Lung (tissue), 17 donors: ENCODE measurements at places on chromosomes 7 and 10.

DNA sequence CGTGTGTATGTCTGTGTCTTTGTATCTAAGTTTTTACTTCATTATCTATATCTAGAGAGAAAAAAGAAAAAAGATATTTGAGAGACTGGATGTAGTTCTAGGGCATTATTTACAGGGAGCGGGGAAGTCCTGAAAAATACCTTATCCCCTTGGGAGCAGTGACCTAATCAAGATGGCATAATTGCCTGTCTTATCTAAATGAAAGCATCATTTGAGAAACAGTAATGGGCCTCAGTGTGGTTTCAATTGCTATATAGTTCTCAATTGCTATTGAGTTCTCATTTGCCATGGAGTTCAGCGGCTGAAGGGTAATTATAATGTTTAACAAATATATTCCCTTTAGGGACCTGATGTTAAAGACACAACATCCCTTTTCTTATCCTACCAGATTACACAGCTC is 216.5 kb downstream of the PLXNA4 start:
- DNase-seq: no peak

GRCh38 chr10:6567884-6568283 is 12.2 kb downstream of the PRKCQ start:
- DNase-seq: no peak

GRCh38 chr7:81013083-81013817 is 94.4 kb upstream of the SEMA3C start:
- no peak for DNase-seq

DNA sequence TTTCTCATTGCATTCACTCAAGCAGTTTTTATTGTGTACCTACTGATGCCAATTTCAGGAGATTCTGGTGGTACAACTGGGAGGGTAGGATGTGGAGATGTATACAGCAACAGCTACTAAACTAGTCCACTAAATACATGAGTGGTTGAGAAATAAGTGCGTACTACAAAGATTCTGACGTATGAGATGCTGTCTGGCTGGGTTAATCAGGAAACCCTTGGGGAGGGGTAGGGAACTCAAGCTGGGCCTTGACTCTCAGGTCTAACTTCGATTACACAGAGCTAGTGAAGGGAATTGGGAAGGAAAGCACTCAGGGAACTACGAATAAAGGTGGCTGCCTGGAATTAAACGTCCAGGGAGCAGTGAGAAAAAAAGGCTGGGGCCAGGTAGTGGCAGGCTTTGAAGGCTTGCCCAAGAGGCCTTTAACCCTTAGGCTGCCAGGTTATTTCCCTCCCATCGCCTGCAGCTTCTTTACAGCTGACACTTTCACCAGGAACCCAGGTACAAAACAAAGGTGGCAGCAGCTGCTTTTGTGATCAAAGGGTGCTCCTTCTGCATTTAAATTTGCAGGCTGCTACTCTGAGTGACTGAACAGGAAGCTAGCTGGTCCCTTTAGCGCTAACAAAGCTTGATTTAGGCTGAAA is 3.2 kb downstream of the MMS19 start:
- DNase-seq: no peak

DNA sequence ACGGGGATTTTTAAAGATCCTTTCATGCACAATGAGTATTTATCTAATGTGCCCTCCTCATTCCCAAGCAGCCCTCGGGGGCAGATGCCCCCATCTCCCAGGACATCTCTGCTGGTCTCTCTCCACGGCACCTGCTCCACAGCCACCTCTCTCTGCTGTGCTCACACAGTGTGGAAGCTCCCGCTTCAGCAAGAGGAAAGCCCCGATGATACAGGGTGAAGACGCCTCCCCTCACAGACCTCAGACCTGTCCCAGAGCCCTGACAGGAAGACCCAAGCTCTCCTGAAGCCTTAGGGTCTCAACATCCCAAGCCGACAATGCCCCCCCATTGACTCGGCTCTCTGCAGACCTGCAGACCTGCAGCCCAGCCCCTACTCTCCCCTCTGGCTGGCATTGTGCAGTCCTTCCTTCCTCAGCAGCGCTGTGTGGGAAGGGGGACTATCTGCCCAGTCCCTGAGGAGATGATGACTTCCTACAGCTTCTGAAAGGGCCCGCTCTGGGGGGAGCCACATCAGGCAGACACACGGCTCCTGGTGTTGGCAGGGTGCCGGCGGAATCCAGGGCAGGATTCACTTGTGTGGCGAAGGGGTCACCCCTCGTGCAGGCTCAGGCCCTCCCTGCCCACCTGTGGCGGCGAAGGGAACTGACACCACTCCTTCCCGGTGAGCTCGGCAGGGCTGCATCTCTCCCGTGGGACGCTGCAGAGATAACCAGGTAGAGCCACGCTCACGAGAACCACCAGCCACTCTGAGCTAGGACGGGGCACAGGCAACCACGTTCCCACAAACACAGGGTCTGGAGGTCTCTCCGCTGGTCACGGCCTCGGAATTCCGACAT is 61.8 kb downstream of the PTPRN2 start:
- no peak for DNase-seq

DNA sequence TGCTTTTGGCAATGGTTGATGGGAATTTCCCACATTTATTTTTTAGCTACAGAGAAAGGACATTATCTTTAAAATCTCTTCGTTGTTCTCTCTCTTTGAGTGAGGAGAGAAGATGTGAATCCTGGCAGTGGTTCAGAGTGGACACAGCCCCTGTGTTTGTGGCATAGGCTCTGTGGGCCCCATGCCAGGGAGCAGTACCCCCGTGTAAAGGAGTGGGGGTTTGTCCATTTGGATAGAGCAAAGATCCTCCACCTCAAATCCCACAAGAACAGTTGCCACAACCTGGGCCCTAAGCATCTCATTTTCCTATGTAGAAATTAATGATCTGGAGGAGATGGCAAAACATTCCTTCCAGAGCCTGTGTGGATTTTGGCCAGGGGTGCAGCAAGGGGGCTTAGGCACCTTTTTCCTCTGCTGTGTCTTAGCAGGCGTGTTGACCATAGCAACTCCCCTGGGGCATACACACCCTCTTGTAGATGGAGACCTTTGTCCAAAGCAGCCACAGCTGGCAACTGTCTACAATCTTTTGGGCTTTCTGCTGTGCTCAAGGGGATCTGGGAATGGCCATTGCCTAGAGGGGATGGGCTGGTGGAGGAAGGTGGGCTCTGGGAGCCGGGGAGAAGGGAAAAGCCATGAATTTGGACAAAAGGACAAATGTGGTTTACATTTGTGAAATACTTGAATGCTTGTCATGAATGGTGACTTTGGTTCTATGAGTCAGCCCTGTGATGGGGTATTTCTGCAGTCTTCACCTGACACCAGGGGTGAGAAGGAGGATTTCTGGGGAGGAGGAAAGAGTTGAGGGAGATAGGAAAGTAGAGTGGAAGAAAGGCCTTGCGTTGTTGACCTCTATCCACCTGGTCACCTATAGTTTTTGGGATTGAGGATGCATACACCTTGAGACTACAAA is 92.0 kb downstream of the TCF7L2 start:
- no peak for DNase-seq

- no peak for DNase-seq
Observed at GRCh38 chr7:111840528-111840927, 278.2 kb upstream of the IMMP2L start.

DNA sequence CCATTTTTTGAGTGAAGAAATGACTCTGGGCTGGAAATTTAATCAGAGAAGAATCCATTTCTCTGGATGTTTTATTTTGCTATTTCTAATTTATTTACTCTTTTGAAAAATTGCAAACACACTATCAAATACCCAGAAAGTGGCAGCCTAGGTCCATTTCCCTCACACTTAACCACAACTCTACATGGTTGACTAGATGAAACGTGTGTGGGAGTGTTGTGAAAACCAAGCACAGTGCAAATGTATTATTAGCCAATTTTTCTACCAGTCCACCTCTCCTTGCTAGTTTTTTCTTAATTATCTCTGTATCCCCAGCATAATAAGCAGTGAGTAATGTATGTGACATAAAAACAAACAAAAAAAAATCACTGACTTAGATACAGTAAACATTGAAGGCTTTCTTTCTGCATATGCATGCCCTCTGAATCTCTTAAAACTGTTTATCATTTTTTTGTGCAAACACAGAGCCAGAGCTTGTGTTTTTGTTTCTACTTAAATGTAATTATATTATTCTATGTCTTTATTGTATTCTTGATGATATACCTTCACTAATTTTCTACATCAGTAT is 30.9 kb downstream of the SCIN start:
- no peak for DNase-seq

- DNase-seq: no peak
Observed at GRCh38 chr10:102872163-102872562, 2.9 kb downstream of the AS3MT start.

- DNase-seq: no peak
Observed at GRCh38 chr10:103564776-103565520, 71.4 kb downstream of the NEURL1 start.

DNA sequence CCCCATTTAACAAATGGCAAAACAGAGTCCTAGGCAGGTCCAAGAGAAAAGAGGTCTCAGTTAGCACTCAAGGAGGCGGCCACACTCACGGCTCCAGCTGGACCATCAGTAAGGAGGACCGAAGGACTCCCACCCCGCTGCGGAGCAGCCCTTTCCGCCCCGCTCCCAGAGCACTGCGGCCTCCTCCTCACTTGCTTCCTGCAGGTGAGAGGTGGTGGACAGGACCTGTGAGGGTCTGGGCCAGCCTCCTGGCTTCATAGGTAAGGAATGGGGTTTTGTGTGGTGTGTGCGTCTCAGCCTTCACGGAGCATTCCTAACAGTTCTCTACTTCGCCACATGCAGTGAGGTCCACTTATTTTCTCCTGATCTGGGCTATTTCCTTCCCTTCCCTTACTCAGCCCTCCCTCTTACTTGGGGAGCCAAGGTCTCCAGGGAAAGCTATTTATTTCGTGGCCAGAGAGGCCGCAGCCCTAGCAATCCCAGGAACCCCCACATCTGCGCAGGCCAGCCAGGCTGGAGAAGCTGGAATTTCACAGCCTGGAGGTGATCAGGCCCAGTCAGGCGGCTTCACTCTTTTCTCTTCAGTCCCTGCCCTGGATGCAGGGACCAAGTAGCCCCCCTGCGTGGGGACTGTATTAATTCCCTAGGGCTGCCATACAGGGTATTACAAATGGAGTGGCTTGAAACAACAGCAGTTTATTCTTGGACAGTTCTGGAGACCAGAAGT is 45.9 kb downstream of the ZNF783 start:
- no peak for DNase-seq

GRCh38 chr7:93232673-93233018 is 480 bp downstream of the VPS50 start:
- DNase-seq: no peak

DNA sequence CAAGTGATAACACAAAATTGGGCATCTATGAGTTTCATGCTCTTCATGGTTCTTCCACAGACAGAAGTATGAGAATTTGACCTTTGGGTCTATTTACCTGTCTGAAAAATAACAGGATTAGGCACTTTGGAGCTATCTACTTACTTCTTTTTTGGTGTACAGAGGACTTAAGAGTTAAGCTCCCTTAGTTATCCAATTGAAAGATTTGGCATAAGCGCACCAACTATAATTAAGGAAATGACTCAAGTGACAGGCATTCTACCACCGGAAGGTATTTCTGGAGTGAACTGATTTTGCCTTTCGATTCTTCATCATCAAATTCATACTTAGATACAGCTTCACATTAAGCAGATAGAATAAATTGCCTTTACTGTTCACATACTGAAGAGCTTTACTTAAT is 43.9 kb downstream of the IFIT5 start:
- no peak for DNase-seq

GRCh38 chr7:19317461-19317860 is 172.2 kb upstream of the FERD3L start:
- DNase-seq: no peak

DNA sequence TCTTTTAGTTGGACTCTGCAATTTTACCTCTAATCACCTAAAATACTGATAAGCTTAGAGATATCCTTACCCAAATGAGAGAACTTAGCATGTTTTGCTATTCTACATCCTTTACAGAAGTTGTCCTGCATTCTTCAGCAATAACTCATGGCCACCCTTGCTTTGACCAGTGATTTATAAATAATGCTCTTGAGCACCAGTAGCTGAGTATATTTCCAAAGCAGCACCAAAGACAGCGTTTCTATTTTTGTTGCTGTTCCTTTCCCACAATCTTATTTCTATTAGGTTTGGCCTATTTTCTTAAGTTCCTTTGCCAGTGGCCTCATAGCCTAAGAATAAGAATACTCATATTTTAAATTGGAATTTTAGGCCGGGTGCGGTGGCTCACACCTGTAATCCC is 15.0 kb downstream of the ARPC1A start:
- no peak for DNase-seq

- DNase-seq: no peak
Observed at GRCh38 chr7:105364684-105365083, 24.0 kb downstream of the SRPK2 start.

DNA sequence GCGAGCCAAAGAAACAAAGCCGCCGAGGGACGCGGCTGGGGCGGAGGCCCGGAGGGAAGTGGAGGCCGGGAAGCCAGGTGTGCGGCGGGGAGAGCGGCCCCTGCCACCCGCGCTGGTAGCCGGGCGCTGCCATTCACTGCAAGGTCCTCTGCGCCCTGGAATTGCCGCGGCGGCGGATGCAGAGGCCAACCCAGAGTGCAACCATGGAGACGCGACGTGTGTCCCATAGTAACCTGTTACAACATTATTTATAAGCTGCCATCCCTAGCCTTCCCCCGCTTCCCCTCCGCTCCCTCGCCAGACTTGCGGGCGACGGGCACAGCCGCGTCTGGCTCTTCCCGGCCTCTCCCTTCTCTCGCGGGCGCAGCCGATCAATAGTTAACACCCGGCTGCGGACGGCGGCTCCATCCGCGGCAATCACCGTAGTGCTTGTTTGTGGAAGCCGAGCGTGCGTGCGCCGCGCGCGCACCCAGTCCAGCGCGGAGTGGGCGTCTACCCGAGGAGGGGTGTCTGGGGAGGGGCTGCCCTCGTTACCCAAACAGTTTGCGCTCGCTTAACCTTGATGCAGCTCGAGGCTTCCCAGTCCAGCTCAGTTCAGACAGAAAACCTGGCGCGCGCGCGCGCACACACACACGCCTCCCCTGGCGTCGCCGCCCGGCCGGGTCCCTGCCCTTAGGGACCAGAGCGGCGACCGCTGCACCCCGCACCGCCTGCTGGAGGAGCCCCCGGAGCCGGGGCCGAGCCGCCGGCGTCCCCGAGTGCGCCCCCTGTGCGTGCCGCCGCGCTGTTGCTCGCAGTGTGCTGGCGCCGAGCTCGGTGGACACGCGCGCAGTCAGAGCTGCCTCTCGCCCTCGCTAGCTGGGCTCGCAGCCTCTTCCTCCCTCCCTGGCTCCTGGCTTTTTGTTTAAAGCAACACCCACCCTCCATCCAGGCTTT is 165.4 kb upstream of the DPP6 start:
- peak; percentile 13 for DNase-seq

GRCh38 chr10:77635402-77636227 is 2.0 kb downstream of the KCNMA1 start:
- no peak for DNase-seq

DNA sequence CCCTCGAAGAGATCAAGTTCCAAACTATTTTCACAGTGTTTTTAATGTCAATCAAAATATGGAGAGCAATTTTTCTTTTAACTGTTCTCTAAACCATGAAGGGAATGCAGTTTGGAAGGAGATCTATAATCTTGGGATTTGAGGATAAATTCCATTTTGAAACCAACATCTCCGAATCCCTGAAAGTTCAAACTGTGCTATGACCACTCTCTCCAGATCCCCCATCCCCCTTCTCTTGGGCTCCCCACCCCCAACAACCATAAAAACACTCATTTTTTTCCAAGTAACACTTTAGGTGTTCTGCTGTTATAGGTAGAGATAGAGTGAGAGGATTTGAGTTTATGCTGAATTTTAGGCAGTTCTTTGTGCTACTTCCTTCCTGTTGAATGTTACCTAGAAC is 1.7 kb downstream of the CALD1 start:
- DNase-seq: no peak
